ENCODE measurements at places on chromosomes 13 and 19.

DNA sequence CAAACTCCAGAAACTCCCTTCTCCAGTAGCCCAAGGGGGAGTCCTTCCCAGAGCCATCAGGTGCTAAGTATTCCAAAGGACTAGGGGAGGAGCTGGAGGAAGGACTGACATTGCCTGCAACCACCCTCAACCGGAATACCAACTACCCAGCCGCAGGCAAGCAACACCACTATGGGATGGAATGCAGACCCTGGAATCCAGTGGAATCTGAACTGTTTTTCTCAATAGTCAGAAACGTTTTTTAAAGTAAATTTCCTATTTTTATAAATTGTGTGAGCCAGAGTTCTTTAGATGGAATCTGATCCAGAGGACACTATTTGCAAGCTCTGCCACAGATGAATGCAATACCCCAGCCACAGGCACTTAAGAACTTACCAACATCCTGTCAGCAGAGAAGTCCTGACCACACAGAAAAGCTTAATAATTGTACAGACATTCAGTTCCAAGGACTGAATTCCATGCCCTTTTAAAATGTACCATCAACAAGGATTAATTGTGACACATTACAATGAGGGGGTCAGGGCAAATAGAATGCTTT lies 92.1 kb downstream of the USP12 start:
- DNase-seq: peak; percentile 86

DNA sequence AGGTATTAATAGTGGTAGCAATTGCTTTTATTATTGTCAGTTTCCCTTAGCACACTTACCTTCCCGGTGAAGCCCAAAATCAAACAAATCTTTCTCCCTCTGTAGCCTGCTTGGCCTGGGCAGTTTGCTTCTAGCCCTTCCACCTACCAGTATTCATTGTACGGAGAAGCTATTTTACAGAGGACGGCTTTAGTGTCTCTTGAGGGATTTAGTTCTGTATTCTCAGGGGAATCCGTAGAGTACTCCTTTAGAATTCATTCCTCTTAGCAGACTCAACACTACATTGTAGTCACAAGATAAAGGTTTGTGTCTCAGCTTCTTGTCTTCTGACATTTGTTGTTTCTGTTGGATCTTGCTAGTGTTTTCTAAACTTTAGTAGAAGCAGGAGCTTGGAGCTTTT lies 24.1 kb upstream of the WTIP start:
- no peak for DNase-seq

DNA sequence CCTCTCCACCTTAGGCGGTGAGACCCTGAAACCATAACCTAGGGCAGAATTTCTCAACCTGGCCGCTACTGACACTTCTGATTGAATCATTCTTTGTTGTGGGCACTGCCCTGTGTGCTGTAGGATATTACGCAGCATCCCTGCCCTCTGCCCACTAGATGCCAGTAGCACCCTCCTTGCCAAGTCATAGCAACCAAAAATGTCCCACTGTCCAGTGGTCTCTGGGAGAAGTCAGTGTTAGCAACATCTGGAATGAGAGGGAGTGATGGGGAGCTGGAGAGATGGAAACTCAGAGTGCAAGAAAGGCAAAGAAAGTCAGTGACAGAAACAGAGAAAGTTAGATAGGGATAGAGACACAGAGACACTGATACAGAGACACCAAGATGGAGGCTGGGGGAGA lies 13.6 kb downstream of the KLK4 start:
- DNase-seq: no peak

DNA sequence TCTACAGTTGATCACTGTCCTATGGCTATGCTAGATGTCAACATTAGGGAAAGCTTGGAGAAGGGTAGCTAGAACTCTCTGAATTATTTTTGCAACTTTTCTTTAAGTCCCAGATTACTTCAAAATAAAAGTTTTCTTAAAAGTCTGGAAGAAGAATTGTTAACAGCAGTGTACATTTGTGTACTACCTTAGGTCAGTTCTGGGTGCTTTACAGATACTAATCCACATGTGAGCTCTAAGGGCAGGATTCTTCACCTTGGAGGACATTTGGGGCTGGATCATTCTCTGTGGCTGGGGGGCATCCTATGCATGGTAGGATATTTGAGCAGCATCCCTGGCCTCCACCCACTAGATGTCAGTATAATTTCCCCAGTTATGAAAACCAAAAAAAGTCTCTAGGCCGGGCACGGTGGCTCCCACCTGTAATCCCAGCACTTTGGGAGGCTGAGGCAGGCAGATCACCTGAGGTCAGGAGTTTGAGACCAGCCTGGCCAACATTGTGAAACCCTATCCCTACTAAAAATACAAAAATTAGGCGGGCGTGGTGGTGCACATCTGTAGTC lies 2.8 kb downstream of the BRME1 start:
- no peak for DNase-seq

DNA sequence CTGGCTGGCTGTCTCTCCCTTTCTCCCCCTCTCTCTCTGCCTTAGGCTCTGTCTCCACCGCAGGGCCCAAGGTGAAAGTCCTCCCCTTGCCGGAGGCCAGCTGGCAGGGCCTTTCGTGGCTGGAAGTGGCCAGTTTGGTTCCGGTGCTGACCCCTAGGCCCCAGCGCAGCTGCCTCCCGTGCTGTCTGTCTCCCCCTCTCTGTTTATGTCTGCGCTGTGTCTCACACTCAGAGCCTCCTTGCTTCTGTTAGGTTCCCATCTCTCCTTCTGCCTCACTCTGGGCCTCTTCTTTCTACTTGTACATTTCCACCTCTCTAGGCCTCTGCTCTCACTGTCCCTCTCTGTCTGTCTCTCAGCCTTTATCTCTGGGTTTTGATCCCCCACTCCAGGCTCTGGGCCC lies 13.1 kb downstream of the CCDC97 start:
- DNase-seq: no peak

DNA sequence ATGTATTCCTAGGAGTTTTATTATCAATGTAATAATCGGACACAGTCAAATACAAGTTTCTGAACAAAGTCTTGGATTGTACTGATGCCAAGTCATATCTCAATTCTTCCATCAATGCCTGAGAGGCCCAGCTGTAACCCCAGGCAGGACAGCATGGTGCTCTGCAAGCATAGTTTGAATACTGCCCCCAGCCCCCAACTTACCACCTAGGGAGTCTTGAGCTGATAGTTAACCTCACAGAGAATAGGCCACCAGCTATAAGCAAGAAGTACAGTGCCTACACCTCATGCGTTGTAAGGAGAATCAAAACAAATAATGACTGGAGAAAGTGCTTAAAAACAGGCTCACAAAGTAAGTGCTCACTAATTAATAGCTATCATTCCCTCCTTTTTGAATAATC lies 2.7 kb downstream of the PROSER1 start:
- DNase-seq: no peak

GRCh38 chr19:44371815-44372480 lies 15.5 kb upstream of the ZNF112 start:
- no peak for DNase-seq

GRCh38 chr13:69331245-69331644 lies 776.4 kb upstream of the ATXN8OS start:
- DNase-seq: no peak

DNA sequence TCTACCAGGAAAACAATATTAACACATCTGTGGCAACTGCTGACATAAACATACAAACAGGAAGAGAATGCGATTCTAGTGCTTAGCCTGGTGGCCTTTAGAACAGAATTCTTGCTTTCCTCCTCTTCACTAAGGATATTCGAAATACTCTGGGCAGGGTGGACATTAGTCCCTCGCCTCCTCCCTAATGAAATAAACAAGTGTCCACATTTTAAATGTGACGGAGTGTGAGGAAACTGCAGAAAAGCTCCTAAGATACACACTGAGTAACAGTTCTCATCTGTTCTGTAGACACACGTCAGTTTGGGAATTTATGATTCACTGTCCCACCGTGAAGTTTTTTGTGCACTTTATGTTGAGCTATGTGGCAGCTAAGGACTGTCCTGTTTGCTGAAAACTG lies 639 bp downstream of the STARD13 start:
- DNase-seq: no peak

GRCh38 chr19:37763488-37763887 lies 15.9 kb downstream of the ZNF573 start:
- no peak for DNase-seq
